Chondrocyte (in vitro differentiated cells): ENCODE measurements at places on chromosomes 1 and 21. TPM values are rescaled to one million over a fixed set of nuclear protein-coding genes. Genes with fewer than 3 reads are reported as not detected.

CFHR2 gene
- not detected in 3 replicates for total RNA-seq

SORT1 gene
- 84.1 to 107 TPM (median 107 TPM) in 3 replicates for total RNA-seq

- no peak for DNase-seq
These were observed 140.0 kb downstream of the OMA1 start for GRCh38 chr1:58406301-58407071.

DNA sequence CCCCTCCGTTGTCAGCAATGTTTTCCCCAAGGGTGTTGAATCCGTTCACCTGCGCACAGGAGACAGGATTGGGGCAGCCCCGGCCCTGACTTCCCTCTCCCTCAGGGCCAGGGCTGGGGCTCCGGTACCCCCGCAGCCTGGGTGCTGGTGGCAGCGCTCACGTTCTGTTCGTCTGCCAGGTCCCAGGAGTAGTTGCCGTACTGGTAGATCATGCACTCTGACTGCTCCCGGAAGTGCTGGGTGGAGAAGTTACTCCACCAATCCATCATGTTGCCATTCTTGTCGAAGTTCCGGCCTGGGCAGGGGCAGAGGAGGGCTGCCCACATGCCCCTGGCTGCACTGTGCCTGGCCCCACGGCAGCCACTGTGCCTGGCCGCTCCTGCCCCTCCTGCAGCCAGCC, 6.1 kb downstream of the PRXL2B start:
- no peak for DNase-seq

GRCh38 chr1:189623336-189623735, 854.3 kb downstream of the BRINP3 start:
- DNase-seq = no peak

DNA sequence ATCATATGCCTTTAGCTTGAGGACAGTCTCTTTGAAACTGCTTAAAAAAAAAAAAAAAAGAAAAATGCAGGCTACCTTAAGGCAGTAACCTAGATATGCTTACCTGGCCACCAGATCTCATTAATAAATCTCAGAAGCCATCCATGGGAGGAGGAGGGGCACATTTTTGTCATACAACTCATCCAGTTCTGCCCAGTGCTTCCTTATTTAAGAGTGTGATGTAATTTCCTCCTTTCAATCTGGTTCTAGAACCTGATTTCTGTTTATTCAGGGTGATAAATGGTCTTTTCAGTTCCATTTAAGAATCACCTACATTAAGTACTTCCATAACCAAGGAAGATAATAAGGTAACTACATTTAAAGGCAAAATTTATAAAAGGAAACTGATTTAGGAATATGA, 6.1 kb downstream of the ERRFI1 start:
- no peak for DNase-seq

- DNase-seq = no peak
These were observed 91.9 kb downstream of the URB2 start for GRCh38 chr1:229717786-229718576.

DNA sequence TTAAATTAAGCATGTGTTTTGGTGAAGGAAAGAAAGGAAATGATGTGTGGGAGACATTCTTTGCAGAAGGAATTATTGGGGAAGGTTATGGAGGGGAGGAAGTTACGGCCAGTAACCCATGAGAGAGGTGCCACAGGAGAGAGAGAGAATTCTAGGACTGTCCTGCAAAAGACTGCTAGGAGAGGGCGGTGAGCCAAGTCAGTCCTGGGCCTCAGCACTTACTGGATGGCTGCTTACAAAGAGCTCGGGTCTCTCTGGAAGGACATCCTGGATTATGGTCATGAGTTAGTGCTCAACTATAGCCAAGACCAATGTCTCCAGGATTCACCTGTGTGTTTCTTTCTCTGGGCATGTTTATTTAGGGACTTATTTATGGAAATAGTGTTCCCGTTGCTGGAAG, 74.4 kb upstream of the HSD17B7 start:
- DNase-seq = no peak

GRCh38 chr1:67524143-67525052, 94.2 kb upstream of the SERBP1 start:
- DNase-seq = no peak

GRCh38 chr1:33060579-33061083, 20.3 kb upstream of the AZIN2 start:
- DNase-seq = peak; percentile 94

DNA sequence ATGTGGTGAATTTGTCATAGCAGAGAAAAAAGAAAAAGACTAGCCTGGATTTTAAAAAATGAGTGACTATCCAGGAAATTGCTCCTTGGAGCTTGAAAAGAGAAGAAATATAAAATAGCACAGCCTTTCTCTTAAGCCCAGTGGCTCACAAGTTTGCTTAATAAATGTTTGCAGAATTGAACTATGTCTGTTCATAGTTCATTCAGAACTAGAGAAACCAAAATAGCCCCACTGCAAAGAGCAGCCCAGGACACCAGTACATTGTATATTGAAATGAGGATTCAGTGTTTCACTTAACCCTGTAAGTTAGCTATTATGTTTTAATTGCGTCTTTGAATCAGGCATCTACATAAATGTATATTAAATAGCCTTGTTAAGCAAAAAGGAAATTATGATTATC, 88.8 kb downstream of the NR5A2 start:
- no peak for DNase-seq

- DNase-seq = no peak
These were observed 15.5 kb downstream of the TEX38 start for GRCh38 chr1:46687093-46687659.
